Activated naive CD8-positive, alpha-beta T cell treated with anti-CD3 and anti-CD28 coated beads, Interleukin-2, amount 50 U/mL, for 24 hours (primary cell): ENCODE measurements at places on chromosomes 5 and 9.

- peaks cover 7% of the 10 kb centered on the region for H3K27me3 ChIP-seq
- no peak for DNase-seq
- H3K27ac ChIP-seq: no peak overlapping the region
- no peaks in the 10 kb centered on the region for H3K36me3 ChIP-seq
- H3K4me3 ChIP-seq: no peak overlapping the region
- H3K4me1 ChIP-seq: no peaks in the 10 kb centered on the region
Observed at GRCh38 chr9:70079417-70080037, 35.9 kb downstream of the MAMDC2 start.

DNA sequence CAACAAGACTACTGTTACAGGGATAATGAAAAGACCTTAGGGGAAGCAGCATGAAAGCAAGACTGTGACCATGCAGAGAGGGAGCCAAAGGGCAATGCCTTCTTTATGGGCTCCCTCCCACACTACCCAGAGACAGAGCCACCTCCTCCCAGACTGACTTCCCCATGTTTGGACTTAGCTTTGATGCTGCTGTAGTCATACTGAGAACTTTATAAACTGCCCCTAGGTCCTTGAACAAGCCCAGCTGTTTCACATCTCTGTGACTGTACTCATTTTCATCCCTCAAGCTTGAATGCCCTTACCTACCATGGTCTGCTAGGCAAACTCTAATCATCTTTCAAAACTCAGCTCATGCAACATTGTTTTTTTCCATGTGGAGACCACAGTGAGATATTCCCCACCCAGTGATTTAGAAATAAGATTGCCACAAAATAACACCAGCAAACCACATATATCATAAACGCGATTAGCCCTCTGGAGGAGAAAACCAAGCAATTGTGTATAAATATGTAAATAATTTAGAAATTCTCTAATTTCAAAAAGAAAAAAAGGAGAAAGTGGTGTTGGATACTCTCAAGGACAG, 23.4 kb upstream of the FAM169A start:
- H3K4me1 ChIP-seq: peaks cover 5% of the 10 kb centered on the region
- H3K4me3 ChIP-seq: no peak overlapping the region

GRCh38 chr5:143004361-143005145, 234.4 kb downstream of the ARHGAP26 start:
- peaks cover 8% of the 10 kb centered on the region for H3K36me3 ChIP-seq
- no peak for DNase-seq
- no peak overlapping the region for H3K4me3 ChIP-seq
- peaks cover 2% of the 10 kb centered on the region for H3K27me3 ChIP-seq
- peaks cover 92% of the 10 kb centered on the region for H3K4me1 ChIP-seq

- peak overlapping the region; percentile 99 for H3K4me3 ChIP-seq
- no peak for DNase-seq
- H3K4me1 ChIP-seq: peaks cover 81% of the 10 kb centered on the region
- H3K27me3 ChIP-seq: no peaks in the 10 kb centered on the region
- H3K36me3 ChIP-seq: peaks cover 42% of the 10 kb centered on the region
Observed at GRCh38 chr5:55993013-55993412, 1.8 kb downstream of the IL6ST start.

- no peak overlapping the region for H3K4me3 ChIP-seq
- no peak for DNase-seq
- H3K27me3 ChIP-seq: no peaks in the 10 kb centered on the region
Observed at GRCh38 chr5:35561396-35561795, 56.3 kb upstream of the SPEF2 start.

DNA sequence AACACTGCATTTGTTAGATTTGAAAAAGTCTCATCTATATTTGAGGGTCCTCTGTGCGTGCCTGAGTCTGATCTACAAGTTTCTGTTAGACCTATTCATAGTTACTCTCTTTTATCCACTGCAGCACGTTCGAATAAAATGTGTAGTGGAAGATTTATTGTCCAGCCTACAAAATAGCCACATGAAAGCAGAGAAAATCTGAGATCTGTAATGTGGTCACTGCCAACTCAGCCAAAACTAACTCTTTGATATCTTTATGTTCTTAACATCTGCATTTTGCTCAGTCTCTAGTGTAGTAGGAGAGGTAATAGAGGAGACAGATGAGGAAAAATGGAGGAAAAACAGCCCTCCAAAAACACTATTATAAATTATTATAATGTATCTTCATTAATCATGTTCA, 354.0 kb downstream of the NPR3 start:
- H3K4me1 ChIP-seq: no peaks in the 10 kb centered on the region
- H3K4me3 ChIP-seq: no peak overlapping the region
- H3K27me3 ChIP-seq: no peaks in the 10 kb centered on the region
- DNase-seq: no peak

GRCh38 chr5:128669803-128670202, 131.8 kb upstream of the FBN2 start:
- DNase-seq: no peak
- no peaks in the 10 kb centered on the region for H3K4me1 ChIP-seq
- no peaks in the 10 kb centered on the region for H3K36me3 ChIP-seq
- no peak overlapping the region for H3K27ac ChIP-seq
- no peaks in the 10 kb centered on the region for H3K27me3 ChIP-seq
